ENCODE measurements at places on chromosomes 16 and 17. TPM values are rescaled to one million over a fixed set of nuclear protein-coding genes. Genes with fewer than 3 reads are reported as not detected.

DNA sequence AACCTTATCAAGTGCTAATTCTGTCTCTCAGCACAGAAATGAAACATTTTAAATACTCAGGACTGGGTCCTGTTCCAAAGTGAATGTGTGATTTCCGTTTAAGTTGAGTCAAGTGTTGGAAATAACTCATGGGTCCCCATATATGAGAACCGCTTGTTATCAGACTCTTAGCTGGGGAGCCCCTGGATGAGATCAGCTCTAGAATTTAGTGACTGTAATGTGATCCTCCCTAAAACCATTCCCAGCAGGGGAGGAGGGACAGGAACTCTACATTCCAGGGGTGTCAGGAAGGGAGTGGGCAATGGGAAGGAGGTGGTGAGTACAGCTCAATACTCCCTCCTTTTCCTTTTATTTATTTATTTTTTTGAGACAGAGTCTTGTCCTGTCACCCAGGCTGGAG, 37.5 kb downstream of the OTOA start:
- H3K4me3 ChIP-seq: no peak overlapping the region
- H3K4me1 ChIP-seq: peaks cover 4% of the 10 kb centered on the region
- H3K27me3 ChIP-seq: peaks cover 6% of the 10 kb centered on the region
- no peak overlapping the region for H3K27ac ChIP-seq
- no peak for DNase-seq

- H3K27ac ChIP-seq: no peak overlapping the region
- peaks cover 7% of the 10 kb centered on the region for H3K4me1 ChIP-seq
- DNase-seq: no peak
- H3K27me3 ChIP-seq: peaks cover 8% of the 10 kb centered on the region
Measured at GRCh38 chr17:80969674-80970043, 22.0 kb upstream of the CHMP6 start.

ADAMTS18 gene
- not detected for total RNA-seq

DNA sequence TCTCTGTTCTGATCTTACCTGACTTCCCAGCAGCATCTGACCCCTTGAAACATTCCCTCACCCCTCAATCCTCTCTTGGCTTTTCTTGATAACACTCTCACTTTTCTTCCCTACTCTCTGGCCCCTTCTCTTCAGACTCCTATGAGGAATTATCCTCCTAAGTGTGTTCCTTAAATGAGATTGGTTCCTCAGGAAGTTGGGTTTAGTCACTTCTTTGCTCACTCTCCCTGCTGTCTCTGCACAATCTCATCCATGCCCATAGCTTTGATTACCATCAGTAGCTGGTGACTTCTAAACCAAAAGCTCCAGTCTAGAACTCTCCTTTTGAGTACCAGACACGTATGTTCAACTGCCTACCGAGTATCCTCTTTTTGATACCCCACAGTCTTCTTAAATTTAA, 13.0 kb downstream of the MED24 start:
- no peaks in the 10 kb centered on the region for H3K27me3 ChIP-seq
- H3K27ac ChIP-seq: no peak overlapping the region
- H3K4me1 ChIP-seq: peaks cover 13% of the 10 kb centered on the region
- no peak for DNase-seq
- no peak overlapping the region for H3K4me3 ChIP-seq

HOXB4 gene
- total RNA-seq: 1.8 TPM

DNA sequence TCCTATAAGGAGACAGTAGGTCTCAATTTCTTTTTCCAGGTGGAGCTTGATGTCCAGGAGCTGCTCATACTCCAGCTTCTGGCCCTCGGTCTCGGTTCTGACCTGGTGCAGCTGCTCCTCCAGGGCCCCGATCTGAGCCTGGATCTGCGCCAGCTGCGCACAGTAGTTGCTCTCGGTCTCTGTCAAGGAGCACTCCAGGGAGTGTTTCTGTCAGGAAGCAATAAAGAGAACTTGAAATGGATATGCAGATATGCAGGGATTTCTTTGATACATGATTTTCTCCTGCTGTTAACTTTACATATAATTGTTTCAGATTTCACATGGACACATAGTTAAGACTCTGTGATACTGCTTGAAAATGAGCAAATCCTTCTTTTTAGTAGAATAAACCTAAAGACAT, 4.7 kb downstream of the KRT25 start:
- peaks cover 2% of the 10 kb centered on the region for H3K36me3 ChIP-seq
- H3K4me1 ChIP-seq: no peaks in the 10 kb centered on the region
- no peak overlapping the region for H3K4me3 ChIP-seq
- no peak for DNase-seq

DNA sequence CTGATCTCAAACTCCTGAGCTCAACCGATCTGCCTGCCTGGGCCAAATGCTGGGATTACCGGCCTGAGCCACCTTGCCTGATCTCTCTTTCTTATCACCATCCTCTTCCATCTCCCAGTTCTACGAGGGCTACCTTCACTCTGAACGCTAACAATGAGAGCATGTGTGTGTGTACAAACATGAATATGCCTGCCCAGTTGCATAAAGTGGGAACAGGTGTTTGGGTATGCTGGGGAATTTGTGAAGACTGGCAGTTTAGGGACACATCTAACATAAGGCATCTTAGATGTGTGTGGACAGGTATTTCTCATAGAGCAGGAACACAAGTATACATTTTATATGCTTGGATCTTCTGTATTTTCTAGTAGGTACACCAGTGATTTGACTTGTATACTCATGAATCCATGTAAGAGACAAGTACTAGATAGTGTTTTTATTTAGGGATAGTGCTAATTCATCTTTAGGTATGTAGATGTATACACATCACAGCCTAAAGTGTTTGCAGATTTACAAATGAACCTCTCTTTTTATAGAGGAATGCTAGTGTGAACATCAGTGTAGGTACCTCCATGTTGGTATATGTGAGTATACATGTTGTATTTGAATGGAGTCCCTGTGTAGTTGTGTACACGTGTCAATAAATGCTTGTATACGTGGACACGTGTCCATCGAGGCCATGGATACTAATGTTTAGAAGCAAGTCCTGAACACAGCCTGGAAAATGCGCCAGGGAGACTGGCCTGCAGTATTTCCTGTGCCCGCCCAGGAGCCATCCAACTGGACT, 1.2 kb upstream of the DLX4 start:
- H3K27ac ChIP-seq: no peak overlapping the region
- H3K27me3 ChIP-seq: peaks cover 86% of the 10 kb centered on the region
- H3K36me3 ChIP-seq: peaks cover 9% of the 10 kb centered on the region
- peaks cover 41% of the 10 kb centered on the region for H3K4me1 ChIP-seq
- peak overlapping the region; percentile 91 for H3K4me3 ChIP-seq
- no peak for DNase-seq

- H3K27me3 ChIP-seq: no peaks in the 10 kb centered on the region
- peak overlapping the region; percentile 96 for H3K4me3 ChIP-seq
- DNase-seq: no peak
- peaks cover 34% of the 10 kb centered on the region for H3K4me1 ChIP-seq
- H3K36me3 ChIP-seq: peaks cover 5% of the 10 kb centered on the region
Measured at GRCh38 chr17:63550817-63551639, 751 bp downstream of the DCAF7 start.

TMEM235 gene
- not detected for total RNA-seq

DNA sequence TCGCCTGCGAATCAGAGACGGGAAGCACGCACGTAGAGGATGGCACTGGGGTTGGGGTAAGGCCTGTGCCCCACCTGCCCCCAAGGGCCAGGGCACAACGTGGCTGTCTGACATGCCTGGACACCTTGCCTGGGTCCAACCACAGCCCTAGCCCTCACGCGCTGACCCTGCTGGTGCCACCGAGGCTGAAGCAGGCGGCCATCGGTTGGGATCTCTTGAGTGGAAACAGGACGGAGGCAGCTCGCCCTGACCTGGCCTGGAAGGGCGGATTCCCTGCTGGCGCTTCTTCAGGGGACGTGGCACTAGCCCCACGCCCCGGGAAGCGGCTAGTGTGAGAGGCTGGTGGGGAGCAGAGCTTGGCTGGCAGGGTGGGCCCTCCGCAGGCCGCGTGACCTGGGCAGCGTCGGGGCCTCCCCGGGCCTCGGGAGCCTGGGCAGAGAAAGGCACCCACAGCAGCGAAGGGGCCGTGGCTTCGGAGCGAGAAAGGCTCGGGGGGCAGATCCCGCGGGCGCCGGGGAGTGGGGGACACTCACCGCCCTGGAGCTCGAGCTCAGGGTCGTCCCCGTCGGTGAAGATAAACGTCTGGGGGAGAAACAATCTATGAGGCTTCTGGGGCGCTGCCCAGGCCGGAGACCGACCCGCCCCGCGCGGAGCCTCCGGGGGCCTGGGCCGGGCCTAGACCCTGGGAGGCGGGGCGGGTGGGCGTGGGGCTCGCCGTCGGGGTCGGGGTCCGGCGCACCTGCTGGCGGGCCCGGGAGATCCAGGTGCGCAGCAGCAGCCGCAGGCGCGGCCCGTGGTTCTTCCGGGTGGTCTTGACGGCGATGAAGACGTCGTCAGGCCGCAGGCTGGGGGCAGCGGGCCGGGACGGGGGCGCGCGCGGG, 610 bp downstream of the RFNG start:
- no peak for DNase-seq
- H3K4me1 ChIP-seq: peaks cover 8% of the 10 kb centered on the region
- peaks cover 3% of the 10 kb centered on the region for H3K36me3 ChIP-seq
- H3K27me3 ChIP-seq: no peaks in the 10 kb centered on the region

- no peak for DNase-seq
- peaks cover 5% of the 10 kb centered on the region for H3K27me3 ChIP-seq
- peak overlapping the region; percentile 39 for H3K4me3 ChIP-seq
- H3K4me1 ChIP-seq: peaks cover 14% of the 10 kb centered on the region
- H3K27ac ChIP-seq: peak overlapping the region; percentile 37
Measured at GRCh38 chr17:21268596-21269188, 15.5 kb upstream of the NATD1 start.

- no peak overlapping the region for H3K27ac ChIP-seq
- peaks cover 10% of the 10 kb centered on the region for H3K27me3 ChIP-seq
- no peaks in the 10 kb centered on the region for H3K36me3 ChIP-seq
- DNase-seq: no peak
Measured at GRCh38 chr16:87918338-87918737, 18.0 kb downstream of the CA5A start.

DNA sequence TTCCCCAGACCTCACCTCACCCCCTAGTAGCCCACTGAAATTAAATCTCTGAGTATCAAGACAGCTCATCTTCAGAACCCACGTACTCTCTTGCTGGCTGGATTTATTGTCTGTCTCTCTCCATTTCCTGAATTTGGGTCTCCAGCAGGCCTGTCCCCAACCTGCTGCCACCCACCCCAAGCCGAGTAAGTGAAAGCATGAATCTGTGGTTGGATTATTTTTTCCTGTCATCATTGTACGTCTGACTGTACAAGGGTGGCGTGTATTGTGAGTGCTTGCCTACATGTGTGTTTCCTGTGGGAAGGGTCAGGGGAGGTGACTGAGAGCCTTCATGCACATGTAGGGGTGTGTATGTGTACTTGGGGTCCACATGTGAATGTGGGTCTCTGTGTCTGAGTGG, 5.4 kb downstream of the TNP2 start:
- peaks cover 2% of the 10 kb centered on the region for H3K36me3 ChIP-seq
- peak overlapping the region; percentile 74 for H3K4me3 ChIP-seq
- DNase-seq: no peak

GRCh38 chr16:2385190-2385836, 43.9 kb upstream of the CCNF start:
- H3K27me3 ChIP-seq: peaks cover 5% of the 10 kb centered on the region
- H3K36me3 ChIP-seq: peaks cover 5% of the 10 kb centered on the region
- H3K4me1 ChIP-seq: no peaks in the 10 kb centered on the region
- H3K4me3 ChIP-seq: no peak overlapping the region
- H3K27ac ChIP-seq: no peak overlapping the region

DNA sequence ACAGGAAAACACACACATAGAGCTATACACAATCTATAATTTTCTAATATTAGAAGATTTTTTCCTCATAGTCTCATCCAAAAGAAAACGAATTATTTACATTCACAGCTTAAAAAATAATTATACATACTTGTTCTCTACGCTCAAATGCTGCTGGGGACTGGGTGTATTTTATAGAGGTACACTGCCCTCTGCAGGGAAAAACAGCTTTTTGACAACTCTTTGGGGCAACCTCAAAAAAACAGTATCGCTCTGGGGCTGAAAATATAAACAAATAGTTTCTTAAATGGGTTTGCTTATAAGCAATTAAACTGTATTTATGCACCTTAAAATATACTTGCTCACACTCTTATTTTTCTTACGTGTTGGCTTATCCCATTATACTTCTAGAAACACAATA, 261.8 kb upstream of the PSMD7 start:
- no peaks in the 10 kb centered on the region for H3K36me3 ChIP-seq
- no peak overlapping the region for H3K4me3 ChIP-seq

TBC1D3H gene
- total RNA-seq: not detected

SHISA9 gene
- total RNA-seq: not detected

COASY gene
- 39.1 TPM for total RNA-seq

- DNase-seq: no peak
- H3K36me3 ChIP-seq: no peaks in the 10 kb centered on the region
- H3K4me1 ChIP-seq: peaks cover 3% of the 10 kb centered on the region
- H3K4me3 ChIP-seq: no peak overlapping the region
- peaks cover 4% of the 10 kb centered on the region for H3K27me3 ChIP-seq
Measured at GRCh38 chr16:73020409-73020884, 27.5 kb downstream of the ZFHX3 start.

EVPL gene
- total RNA-seq: 0.68 TPM

COL1A1 gene
- total RNA-seq: 15.4 TPM

CCDC200 gene
- 0.40 TPM for total RNA-seq

DNA sequence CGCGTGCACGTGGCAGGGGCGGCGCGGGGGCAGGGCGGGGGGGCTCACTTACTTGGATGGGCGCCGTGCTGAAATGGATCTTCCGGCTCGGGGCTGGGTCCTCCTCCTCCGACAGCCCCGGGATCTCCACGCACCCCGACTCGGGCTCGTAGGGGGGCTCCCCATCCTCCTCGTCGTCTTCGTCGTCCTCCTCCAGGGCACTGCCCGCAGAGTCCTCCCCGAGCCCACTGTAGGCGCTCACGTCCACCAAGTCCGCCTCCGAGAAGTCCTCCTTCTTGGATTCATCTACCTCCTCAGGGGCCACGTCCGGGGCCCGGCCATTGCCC, 1.4 kb downstream of the PPP1R9B start:
- no peaks in the 10 kb centered on the region for H3K27me3 ChIP-seq
- peak overlapping the region; percentile 98 for H3K4me3 ChIP-seq
- H3K4me1 ChIP-seq: peaks cover 42% of the 10 kb centered on the region
- H3K36me3 ChIP-seq: peaks cover 11% of the 10 kb centered on the region

DNA sequence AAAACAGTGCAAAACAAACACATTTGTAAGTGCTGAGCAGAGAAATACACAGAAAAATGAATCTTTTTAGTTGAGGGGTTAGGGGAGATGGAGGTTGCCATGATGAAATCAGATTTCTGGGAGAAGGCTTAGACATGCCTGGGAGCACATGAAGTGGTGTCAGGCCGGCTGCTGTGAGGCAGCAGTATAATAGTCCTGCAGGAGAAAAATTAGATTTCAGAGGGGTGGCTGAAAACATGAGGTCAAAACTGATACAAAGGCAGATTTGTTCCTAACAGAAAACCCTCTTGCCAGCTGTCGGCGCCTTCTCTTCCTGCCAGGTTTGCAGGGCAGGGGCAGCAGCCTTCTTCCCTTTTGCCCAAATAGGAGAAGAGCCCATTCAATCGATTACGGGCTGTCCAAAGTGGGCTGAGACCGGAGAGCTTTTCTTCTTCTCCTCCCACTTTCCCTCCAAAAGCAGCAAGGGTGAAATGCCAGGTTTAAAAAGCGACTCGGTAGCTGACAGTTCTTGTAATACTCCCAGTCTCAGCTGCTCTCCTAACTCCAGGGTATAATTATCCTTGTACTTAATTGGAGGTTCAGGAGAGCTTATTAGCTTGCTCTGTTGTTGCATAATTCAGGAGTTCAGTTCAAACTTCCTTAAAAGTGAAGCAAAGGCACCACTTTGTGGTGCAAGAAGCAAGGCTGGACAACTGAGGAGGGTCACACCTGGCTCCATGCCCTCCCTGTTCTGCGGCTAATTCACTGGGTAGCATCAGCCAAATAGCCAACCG, 80.0 kb downstream of the PCTP start:
- no peak overlapping the region for H3K27ac ChIP-seq
- H3K27me3 ChIP-seq: peaks cover 35% of the 10 kb centered on the region
- no peaks in the 10 kb centered on the region for H3K4me1 ChIP-seq
- no peak for DNase-seq
- peaks cover 2% of the 10 kb centered on the region for H3K36me3 ChIP-seq
- no peak overlapping the region for H3K4me3 ChIP-seq

CDC27 gene
- total RNA-seq: 50.1 TPM

DNAH2 gene
- not detected for total RNA-seq

Data from T-helper 17 cell (primary cell).